ENCODE measurements at places on chromosomes 2 and 18. TPM values are rescaled to one million over a fixed set of nuclear protein-coding genes. Genes with fewer than 3 reads are reported as not detected.

The PLEKHA3 gene
- total RNA-seq = 17.6 TPM

The RELCH gene
- total RNA-seq = 53.3 TPM

The MIB1 gene
- total RNA-seq = 24.3 TPM

The MYO3B gene
- 0.21 TPM for total RNA-seq

The RGPD4 gene
- 0.10 TPM for total RNA-seq

The RAX gene
- not detected for total RNA-seq

The IWS1 gene
- 30.9 TPM for total RNA-seq

Measured in mononuclear cell (primary cell).